C1 segment of cervical spinal cord (tissue), 14 donors: ENCODE measurements at places on chromosomes 3 and 15.

- DNase-seq: no peak
These were observed 40.7 kb downstream of the GASK1A start for GRCh38 chr3:43019826-43020225.

GRCh38 chr3:72746430-72747411, 101.5 kb downstream of the SHQ1 start:
- no peak for DNase-seq

DNA sequence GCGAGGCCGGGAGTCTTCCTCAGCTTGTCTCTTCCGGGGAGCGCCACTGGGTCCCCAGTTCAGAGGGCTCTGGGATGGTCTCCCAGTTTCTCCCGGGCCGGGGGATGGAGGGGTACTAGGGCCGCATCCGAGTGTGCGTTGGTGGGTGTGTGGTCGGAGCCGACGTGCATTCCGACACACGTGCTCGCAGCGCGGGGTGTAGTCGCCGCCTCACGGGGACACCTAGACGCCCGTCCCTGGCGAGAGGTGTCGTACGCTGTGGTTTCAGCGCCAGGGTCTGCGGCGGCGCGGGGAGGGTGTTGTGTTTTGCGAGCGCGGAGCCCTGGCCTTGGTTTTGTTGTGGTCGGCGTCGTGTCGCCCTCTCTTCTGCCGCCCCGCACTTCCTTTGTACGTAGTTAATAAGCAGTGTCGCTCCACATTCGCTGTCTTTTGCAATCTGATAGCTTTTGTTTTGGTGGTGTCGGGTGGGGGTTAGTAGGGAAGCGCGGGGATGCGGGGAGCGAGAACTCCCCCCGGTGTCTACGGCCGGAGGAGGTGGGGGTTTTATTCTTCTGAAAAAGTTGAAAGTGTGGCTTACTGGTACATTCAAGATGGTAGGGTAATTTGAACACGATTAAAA, 2.2 kb downstream of the IGF1R start:
- DNase-seq: peak; percentile 11

DNA sequence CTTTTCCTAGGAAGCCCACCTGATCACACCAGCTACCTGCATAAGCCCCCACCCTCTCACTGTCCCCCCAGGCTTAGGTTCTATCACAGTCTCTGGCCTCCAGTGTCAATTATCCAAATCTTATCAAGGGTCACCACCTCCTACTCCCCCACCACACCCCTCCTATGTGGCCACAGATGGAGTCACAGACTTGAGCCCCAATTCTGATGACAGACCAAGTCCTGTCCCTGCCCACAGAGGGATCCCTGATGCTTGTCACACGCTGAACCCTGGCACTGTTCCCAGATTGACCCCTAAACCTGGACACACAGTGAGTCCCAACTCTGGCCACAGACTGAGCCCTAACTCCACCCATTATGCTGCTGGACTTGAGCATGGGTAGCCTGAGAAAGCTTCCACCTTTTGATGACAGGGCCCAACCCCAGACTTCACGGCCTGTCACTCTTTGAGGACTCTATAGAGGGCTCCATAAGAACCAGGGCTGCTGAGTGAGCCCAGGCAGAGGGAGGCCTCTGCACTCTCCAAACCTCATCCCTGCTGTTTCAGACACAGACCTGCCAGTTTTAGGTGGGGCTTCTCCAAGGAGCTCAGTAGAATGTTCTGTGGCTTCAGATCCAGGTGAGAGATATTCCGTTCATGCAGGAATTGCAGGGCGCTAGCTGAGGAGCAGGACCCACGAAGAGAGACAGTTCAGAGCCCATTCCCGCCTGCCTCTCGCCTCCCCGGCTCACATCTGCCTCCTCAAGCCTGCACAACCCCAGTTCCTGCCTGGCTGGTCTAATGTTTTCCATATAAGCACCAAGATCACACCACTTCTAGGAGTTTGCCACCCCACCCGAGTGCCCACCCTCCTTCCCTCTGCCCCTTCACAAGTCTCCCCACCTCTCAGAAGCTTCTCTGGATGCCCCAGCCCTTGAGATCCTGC, 1.8 kb downstream of the ULK3 start:
- DNase-seq: no peak

GRCh38 chr3:135310317-135310716, 515.3 kb downstream of the EPHB1 start:
- no peak for DNase-seq

GRCh38 chr3:179446501-179446900, 4.8 kb downstream of the GNB4 start:
- DNase-seq: no peak

DNA sequence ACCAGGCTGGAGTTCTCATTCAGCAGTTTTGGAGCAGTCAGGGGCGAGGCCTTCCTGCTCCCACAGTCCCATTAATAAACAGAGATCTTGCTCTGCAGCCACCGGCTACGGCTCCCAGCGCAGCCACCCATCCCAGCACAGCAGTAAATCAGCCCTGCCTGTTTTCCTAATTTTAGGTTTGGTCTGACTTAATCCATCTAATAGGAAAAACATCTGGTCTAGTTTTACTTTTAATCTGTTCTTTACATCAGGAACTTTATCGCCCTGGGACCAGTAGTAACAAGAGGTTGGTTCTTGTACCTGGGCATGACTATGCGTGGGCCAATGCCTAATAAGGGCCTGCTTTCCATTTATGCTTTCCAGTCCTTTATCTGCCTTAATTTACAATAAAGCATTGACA, 264.0 kb upstream of the DPH6 start:
- no peak for DNase-seq

GRCh38 chr3:94185753-94186152, 122.9 kb downstream of the NSUN3 start:
- DNase-seq: no peak

DNA sequence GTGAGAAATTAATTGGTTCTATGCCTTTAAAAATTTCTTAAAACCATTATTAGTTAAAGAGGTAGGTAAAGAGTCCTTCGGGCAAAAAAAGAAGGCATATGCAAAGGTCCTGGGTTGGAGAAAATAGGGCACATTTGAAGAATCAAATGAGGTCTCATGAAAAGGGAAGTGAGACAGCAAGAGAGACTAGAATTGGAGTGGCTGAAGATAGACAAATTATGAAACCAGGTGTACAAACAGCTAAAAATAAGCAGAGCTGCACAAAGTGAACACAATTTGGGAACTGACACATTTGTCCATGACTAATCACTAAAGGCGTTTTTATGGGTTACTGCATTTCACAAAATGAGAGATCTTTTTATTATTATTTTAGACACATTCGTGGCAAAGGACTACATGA, 581.2 kb downstream of the PYDC2 start:
- no peak for DNase-seq

DNA sequence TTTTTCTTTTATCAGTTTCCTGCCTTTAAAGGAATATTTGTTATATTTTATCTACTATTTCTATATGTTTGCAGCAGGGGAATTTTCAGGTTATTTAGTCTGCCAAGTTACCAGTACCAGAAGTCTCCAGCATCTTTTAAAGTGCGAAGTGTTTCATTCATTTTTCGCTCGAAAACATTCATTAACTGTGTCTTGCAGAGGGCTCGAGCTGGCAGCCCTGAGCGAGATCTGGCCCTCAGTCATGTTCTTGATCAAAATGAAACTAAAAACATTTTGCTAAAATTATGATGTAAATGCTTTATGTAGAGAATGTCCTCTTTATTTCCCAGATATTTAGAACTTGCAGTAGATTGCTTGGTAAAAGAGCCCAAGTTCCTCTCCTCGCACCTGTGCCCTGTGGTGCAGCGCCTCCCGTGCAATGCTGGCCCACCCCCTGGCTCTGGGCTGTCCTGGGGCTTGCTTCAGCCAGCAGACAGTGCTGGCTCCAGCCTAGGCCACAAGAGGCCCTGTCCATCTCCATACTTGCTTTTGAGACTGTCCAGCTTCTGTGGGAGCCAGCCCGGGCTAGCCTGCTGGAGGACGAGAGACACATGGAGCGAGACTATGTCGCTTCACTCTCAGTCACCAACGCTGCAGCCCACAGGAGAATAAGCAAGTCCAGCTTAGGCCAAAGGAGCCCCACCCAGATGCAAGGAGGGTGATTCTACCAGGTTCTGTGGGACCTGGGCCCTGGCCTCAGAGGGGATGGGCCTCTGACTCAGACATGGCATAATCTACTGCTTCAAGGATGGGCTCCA, 71.9 kb upstream of the PRR23E start:
- DNase-seq: no peak

GRCh38 chr3:184801241-184801785, 10.7 kb upstream of the VPS8 start:
- DNase-seq: no peak

DNA sequence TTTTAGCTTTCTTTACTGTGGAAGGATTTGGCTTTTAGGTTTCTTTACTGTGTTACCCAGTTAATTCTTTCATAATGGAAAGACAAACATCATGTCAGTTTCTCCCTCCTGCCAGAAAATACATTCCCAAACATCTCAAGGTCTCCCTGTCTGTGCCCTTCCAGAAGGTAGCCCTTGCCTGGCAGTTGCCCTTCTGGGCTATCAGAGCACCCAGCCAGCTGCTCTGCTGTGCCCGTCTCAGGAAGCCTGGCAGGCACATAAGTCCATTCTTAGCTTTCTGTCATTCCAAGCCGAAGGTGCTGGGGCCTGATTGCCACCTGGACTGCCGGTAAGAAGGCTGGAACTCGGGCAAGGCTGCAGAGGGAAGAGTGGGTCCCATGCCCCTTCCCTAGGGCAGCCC, 203.4 kb downstream of the SLCO3A1 start:
- DNase-seq: no peak

DNA sequence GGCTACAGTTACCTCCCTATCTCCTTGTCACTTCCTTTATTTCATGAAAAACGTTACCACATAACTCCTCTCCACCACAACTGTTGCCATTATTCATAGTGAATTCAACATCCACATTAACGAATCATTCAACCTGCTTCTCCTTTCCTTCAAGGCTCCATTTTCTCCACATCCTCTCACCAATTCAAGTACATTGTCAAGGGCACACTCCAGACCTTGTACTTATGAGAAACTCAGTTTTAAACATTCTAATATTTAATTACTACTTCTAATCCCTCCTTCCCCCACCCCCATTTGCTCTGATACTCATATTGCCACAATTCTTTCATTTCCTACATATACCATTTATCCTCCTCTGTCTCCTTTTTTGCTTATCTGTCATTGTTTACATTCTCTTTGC, 871.2 kb downstream of the TUSC7 start:
- no peak for DNase-seq

DNA sequence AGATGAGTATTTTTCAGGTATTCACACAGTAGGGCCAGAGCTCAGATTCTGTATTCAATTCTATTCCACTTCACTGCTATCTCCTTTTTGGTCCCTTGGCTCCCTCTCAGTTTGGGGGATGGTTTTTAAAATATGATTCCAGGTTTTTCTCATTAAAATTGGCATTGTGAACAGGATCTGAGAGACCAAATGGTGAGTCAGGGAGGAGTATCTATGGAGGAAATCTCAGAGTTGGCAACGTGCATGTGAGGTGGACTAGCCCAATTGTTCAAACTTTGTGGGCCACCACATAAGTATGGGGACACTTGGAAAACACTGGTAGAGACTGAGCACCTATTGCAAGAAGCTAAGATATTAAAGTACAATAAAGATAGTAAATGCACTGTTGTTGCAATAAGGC, 53.9 kb upstream of the TTC14 start:
- no peak for DNase-seq

GRCh38 chr3:135216659-135217058, 421.6 kb downstream of the EPHB1 start:
- DNase-seq: no peak

- no peak for DNase-seq
These were observed 15.0 kb upstream of the PLD1 start for GRCh38 chr3:171825222-171825828.

GRCh38 chr3:71104556-71104955, 479.0 kb downstream of the FOXP1 start:
- DNase-seq: no peak

- DNase-seq: no peak
These were observed 268.9 kb downstream of the UACA start for GRCh38 chr15:70494517-70494851.

DNA sequence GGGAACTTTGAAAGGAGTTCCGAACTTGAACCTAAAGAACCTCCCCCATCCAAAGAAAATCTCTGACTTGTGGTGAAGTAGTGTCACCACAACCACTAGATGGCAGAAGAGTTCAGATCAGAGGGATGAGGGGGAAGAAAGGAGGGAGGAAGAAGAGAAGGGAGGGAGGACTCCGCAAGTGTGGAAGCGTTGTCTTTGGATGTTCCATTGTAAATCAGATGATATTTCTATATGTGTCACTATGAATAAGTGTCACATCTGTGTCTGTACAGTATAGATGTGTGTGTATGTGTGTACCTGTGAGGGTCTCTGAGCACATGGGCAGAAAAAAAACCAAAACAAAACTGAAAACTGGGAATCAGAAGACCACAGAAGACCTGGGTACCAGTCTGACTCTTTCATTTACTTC, 16.9 kb downstream of the SLC24A1 start:
- DNase-seq: no peak

GRCh38 chr3:32511005-32511404, 8.4 kb upstream of the CMTM6 start:
- DNase-seq: no peak

DNA sequence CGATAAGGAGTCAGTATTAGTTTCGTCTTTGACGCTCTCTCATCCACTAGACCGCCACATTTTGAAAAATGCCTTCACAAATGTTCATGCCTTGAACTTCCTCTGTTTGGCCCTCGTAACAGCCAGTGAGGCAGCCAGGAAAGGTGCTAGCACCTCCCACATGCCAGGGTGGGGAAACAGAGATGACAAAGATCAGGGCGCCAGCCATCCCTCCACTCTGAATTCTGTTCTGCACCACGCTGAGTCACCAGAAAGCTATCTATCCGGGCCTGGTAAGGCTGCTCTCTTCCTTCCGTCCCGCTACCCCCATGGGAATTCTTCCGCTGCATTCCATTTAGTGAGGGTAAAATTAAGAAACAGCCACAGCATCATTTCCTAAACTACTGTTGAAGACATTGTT, 31.3 kb upstream of the BCL2L10 start:
- no peak for DNase-seq

DNA sequence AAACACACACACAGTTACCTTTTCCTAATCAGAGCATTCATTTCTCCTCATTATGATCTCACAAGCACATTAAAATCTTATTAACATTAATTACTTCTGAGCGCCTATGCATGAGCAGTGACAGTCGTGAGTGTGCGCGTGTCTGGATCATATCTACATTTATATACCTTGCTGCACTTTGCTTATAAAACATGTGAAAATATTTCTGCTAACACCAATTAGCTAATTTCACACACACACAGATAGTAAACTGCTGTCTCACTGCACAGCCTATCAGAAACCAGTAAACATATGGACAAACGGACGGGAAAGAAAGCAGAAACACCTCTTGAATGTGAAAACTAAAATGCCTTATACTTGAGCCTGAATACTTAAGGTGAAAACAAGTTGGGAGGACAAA, 64.8 kb downstream of the ZBTB20 start:
- no peak for DNase-seq

DNA sequence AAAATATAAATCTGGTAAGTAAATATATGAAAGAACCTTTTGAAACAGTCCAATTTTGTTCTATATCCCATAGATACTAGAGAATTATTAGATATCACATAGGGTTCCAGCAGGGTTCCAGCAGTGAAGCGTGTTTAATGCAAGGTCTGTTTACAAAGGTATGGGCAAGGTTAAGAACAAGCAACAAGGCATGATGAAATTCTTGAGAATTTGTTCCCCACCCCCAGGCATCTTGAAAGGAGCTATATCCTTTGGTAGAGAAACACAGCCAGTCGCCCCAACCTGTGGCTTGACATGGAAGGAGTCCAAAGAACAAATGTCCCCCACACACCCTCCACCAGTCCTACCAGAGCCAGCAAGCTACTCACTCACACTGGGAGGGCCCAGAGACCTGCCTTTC, 18.6 kb upstream of the FNDC3B start:
- no peak for DNase-seq

GRCh38 chr3:24604215-24604614, 109.6 kb upstream of the THRB start:
- DNase-seq: no peak
